ENCODE measurements at places on chromosomes 4 and X. TPM values are rescaled to one million over a fixed set of nuclear protein-coding genes. Genes with fewer than 3 reads are reported as not detected.

- no peak for DNase-seq
These were observed 156.9 kb downstream of the TENM3 start for GRCh38 chr4:182400081-182400480.

DNA sequence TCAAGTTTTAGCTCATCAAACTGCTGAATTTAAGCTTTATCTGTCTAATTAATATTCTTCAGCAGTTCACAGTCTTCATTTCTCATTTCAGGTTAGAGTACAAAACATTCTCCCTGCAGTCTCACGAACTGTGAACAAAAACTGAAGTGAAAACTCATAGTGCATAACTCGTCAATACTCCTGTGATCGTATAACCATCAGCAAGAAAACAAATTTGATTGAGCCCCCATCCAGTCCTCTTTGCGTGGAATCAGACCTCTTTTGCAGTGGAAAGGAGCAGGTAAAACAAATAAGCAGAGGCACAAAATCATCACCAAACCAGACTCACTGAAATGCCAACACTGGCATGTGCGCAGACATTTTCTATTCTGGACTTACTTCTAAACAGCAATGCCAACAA, 12.7 kb downstream of the ADAM29 start:
- DNase-seq: no peak

DNA sequence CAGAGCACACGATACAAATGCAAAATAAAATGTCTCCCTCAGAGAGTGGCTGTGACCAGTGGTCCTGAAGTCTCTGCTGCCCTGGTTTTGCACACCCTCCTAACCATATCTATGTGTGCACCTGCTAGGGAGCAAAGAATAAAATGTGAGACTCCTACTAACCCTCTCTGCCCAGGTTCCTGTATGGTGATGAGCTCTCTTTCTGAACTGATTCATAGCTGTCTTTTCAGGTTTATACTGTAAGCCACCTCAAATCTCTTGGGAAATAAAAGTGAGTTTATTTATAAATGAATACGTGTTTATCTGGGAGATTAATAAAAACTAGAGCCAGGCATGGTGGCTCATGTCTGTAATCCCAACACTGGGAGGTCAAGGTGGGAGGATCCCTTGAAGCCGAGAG, 126.0 kb upstream of the RBPJ start:
- no peak for DNase-seq

DNA sequence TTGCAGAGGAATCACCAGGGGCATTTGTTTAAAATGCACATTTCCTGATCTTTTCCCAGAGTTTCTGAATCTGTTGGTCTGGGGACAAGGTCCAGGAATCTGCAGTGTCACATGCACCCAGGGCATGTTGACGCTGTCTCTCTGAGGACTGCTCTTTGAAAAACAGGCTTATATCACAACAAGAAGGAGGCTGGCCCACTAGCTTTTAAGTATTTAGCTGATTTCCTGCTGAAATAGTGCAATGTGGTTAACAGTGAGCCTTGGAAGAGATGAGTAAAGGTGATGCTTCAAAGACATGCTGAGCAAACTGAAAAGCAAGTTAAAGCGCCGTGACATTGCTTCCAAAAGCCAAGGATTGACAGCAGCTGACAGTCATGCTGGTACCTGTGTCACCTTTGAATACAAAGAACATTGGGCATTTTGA, 18.6 kb upstream of the SEPSECS start:
- DNase-seq: no peak

DNA sequence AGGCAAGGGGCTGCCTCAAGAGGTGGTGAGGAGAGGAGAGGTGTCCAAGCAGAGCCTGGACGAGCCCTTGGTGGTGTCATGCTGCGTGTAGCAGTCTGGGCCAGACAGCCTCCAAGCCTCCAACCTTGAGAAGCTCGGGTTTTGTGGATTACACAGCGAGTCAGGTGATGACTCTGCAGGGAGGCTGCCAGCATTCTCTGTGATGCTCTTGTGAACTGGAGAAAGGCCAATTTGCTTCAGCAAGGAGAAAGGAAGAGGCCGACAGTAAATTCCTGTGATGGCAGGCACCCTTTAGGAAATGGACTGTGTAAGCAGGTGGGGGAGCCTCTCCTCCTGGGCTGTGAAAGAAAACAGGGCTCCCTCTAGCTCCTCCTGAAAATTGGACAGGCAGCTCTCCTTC, 36.0 kb upstream of the CD99L2 start:
- no peak for DNase-seq

GRCh38 chrX:97639526-97639925, 755.8 kb downstream of the RPA4 start:
- no peak for DNase-seq

DNA sequence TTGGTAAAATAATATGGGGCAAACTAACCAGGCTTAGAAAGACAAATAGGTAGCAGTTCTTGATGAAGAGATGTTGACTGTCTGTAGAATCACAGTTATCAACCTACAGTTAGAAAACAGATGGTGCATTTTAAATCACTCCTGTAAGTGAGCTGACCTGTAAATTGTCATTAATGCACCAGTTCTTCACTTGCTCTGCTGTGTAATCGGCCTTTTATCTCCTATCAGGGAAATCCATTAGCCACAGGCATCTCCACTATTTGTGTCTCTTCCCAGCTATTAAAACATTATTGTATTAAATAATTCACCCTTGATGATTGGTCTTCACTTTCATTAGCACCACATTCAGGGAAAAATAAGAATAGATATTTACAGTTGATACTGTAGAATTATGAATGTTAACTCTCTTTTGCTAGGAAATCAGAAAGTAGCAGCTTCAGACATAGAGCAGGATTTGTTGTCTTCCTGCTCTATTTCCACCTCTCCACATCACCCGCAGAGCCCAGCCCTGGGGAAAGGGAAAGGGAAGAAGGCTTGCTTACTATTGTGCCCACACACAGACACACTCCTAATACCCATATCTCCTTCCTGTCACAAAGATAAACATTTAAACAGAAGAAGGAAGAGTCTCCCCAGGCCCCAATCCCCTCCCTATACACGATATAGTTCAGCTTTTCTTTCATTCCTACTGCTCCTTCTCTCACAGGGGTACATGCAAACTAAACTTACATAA, 97.1 kb downstream of the REELD1 start:
- peak; percentile 35 for DNase-seq

DNA sequence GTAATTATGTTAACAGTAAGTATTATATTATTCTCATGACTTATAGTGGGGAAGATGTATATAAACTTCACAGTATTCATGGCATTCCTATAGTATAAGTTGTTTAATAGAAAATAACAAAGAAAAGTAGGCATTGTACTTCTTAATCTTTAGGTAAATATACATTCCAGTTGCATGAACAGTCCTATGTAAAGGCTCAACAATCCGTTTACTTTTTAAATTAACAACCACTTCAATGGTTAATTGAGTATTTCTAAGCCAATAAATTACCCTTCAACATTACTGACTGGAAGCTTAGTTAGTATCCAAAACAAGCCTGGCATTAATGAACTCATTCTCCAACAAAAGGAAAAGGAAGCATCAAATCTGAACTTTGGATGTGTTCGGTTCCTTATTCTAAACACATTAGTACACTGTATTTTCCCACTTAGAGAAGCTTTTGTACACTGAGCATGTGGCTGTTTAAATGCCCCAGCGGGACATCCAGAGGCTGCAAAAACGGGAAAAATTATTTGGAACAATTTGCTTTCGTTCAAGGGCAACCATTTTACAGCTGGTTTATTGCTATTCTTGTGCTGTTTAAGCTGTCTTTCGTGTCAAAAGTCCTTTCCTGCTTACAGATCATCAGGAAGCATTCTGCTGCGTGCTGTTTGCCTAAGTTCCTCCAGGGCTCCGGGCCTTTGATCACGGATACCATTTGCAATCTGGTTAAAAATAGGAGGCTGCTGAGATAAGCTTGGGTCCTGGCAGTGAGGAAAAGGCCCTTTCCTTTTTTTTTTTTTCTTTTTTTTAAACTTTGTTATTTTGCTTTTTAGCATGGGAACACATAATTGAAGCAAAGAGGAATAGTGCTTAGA, 460.3 kb downstream of the SPRY1 start:
- peak; percentile 90 for DNase-seq

Gene CSN1S1
- total RNA-seq: not detected

Gene NPY5R
- not detected for total RNA-seq

Gene RIBC1
- total RNA-seq: 0.42 TPM

Gene PNMA5
- total RNA-seq: not detected

Gene DCAF16
- total RNA-seq: 29.0 TPM

Gene RBM3
- total RNA-seq: 477 TPM

Gene SPANXD
- total RNA-seq: not detected

Gene NONO
- total RNA-seq: 465 TPM

Gene MAML3
- total RNA-seq: 20.1 TPM

Gene POU3F4
- total RNA-seq: not detected

Gene SCML2
- 2.7 TPM for total RNA-seq

Measured in endothelial cell of umbilical vein (primary cell).